ENCODE measurements at places on chromosomes 3 and 15.
A peak's percentile ranks its signal among the peaks of the same experiment; 100 is the strongest.

GRCh38 chr3:46546896-46547440 lies 19.1 kb downstream of the LRRC2 start:
- DNase-seq: no peak

DNA sequence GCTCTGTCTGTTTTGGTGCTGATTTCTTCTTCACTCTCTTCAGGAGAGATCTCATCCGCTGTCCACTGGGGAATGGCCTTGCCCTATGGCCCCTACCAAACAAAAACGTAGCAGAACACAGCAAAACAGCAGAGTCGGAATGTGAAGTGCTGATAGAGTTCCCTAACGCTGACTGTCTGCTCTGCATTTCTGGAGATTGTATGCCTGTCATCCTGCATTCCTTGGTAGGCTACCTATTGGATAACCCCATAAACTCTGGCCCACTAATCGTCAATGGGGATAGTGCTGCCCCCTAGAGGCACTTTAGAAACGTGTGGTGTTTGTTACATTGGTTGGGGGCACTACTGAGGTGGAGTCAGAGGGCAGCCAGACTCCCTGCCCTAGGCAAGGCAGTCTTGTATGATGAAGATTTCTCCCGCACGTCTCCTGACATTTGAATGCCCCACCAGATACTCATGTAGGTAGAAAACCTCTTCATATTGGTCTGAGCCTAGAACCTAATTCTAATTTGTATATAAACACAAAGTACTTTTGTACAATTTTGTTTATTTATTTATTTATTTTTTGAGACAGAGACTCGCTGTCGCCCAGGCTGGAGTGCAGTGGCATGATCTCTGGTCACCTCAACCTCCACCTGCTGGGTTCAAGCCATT lies 15.6 kb upstream of the MAGEF1 start:
- DNase-seq: no peak

DNA sequence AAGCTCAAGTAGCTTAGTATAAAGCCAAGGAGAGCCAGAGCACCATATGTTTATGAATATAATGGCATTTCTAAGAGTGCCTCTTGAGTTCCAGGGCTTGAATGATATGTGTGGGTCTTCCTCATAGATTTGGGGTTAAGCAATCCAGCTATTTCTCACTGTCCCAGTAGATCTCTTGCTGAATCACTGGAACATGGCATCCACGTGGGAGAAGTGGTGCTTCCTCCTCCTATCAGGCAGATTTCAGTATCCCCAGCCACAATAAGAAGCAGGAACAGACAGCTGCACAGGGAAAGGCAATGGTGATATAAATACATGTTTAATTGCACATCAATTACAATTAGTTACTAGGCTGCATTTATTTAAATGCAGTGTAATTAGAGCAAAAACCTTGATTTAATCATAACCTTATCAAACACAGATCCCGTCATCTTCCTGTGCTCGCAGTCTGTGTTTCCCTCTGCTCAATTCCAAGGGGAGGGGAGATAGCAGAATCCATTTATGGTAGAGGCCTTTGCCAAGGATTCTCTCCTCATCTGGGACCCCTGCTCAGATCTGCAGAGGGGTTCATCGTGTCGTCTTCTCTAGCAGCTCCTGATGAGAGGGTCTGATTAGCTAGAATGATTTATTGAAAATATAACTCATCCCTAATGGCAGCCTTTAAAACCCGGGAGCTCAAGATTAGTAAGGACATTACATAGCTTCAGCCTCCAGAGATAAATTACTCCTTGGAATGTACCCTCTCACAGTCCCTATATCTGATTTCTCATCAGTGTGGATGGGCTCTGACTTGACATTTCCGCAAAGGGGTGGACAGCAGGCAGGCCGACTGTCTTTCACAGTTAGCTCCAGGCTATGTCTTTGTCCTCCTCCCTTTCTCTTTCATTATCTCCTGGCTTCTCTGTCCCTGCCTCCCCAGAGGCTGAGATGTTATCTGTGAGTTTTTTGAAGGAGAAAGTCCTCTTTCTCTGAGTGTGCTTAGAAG lies 775.9 kb downstream of the AGBL1 start:
- no peak for DNase-seq

DNA sequence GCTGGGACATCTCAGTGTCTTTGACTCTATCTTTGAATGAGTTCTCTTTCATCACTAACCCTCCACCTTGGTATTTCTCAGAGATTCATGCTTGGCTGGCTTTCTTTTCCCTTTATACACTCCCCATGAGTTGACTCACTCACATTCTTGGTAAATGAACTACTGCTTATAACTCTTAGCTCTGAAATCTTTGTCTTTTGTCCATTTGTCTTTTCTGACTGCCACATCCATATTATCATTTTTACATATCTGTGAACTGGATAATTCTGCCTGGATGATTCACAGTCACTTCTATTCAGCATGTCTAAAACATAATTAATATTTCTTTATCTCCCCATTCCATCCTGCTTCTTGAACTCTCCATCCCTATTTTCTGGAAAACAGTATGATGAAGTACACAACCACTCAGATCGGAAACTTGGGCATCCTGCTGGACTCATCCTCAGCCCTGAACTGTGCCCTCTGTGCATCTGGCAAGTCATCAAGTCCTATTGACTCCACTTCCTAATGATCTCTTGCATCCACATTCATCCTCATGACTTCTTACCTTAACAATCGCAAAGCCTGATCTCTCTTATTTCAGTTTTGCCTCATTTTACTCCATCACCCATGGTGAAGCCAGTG lies 66.9 kb downstream of the KCNAB1 start:
- DNase-seq: no peak

- DNase-seq: peak; percentile 56
Measured at GRCh38 chr15:60961541-60962485, 267.3 kb downstream of the RORA start.

- DNase-seq: no peak
Measured at GRCh38 chr3:147200545-147200944, 205.8 kb downstream of the ZIC4 start.

DNA sequence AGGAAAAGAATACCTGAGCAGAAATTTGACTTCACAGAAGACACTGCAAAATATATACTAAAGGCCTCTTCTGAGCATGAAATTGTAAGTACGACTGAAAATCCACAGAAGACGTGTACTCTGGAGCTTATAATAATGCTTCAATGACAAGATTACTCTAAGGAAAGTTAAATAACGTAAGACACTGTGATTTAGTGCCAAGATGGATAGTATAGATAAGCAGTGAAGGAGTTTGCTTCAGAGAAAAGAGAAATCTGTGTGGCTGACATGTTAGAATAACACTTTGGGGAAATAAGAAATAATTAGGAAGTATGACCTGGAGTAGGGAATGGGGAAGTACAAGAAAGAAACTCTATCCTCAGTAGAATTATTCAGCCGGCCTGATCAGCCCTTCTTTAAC lies 28.9 kb downstream of the ALDH1A2 start:
- no peak for DNase-seq

GRCh38 chr3:180594631-180595558 lies 7.1 kb upstream of the TTC14 start:
- peak; percentile 81 for DNase-seq

DNA sequence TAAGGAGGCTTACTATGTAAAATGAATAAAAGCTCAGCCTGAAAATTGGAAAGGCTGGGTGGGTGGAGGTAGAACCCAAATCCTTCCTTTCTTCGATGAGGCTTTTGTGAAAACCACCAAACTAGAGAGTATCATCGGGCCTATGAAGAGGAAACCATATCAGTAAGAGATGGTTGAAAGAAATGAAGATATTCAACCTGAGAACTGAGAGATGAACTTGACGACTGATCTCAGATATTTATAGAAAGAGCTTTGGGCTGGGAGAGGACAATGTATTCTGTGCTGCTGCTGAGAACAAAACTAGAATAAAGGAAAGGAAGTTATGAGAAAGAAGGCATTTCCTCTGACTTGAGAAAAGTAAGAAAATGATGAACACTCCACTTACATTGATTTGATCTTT lies 236.6 kb downstream of the KCNH8 start:
- no peak for DNase-seq

GRCh38 chr3:6601374-6601773 lies 259.5 kb upstream of the GRM7 start:
- DNase-seq: no peak

DNA sequence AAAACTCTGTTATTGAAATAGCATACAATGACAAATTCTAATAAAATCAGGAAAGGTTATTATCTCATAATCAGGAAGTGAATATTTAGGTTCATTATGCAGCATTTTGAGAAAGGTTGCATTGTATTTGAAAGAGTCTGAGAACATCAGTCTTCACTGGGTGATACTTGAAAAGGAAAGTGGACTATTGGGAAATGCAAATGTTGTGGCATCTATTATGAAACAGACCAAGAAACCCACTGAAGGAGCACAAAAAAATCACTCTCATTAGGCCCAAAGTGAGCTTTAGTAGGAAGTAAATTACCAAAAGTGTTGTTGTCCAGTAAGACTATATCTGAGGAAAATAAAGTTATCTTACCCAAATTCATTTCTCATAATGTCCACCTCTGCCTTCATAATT lies 90.8 kb downstream of the ZPLD1 start:
- no peak for DNase-seq

- peak; percentile 46 for DNase-seq
Measured at GRCh38 chr15:42133886-42134502, 22.4 kb downstream of the PLA2G4F start.

- DNase-seq: no peak
Measured at GRCh38 chr3:42692667-42693529, 7.6 kb downstream of the KLHL40 start.

GRCh38 chr3:31218082-31218481 lies 314.6 kb upstream of the STT3B start:
- DNase-seq: no peak

DNA sequence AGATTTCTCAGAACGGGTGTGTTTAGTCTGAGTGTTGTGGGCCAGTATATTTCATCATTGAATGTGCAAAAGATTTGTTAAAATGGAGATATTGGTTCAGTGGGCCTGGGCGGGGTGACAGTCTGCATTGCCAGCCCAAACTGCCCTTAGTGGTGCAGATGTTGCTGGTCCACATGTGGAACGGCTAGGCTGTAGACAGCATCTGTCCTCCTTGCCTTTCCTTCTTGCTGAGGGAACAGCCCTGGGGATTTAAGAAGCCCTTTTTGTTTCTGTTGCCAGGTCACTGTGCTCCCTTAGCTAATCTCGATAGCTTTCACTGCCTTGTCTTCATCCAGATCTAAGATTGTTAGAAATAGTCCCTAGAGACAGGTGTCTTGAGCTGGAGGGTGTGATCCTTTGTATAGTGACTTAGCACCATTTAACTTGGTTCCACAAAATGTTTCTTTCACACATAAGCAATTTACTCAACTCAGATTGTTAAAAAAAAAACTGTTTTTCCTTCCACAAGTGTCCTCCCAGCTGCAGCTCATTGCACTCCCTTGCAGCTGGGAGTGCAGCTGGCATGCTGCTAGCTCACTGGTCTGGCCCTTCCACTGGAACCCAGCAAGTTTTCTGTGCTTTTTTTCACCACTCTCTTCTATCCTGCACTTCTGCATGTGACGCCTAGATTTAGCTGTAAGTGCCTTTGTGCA lies 37.5 kb downstream of the GAP43 start:
- DNase-seq: peak; percentile 69

GRCh38 chr3:76470285-76470684 lies 569.6 kb upstream of the ROBO2 start:
- DNase-seq: no peak

GRCh38 chr3:125143538-125143937 lies 69.0 kb downstream of the SLC12A8 start:
- no peak for DNase-seq

DNA sequence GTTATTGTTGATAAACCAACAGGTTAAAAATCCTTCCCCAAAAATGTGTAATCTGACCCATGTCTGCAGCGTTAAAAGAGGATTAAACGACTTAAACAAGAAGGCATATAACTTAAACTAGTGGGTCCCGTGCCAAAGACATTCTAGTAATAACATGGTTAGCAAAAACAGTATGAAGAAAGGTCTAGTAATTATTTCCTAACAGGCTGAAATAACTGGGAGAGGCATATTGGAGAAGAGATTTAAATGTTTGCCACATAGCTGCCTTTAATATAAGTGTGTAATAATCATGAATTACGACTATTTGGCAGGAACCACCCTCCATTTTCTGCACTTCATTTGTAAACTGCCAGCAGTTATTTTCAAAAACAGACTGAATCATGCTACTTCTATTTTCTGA lies 67.7 kb upstream of the CSPG5 start:
- no peak for DNase-seq

DNA sequence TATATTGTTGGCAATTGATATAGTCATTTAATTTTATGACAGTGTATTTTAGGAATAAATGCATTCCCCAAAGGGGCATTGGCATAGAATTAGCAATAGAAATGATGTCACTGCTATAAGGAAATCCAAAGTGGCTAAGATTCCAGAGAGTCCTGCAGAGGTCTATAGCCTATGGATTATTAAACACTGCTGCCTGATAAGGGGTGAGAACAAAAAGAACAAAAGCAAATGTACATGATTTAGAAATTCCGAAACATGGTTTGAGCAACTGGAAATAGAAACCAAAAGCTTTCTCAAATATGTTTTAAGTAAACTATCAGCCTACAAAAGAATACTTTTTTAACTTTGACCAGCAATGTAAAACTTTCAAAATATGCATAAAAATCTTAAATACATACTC lies 280.1 kb upstream of the RASGRP1 start:
- DNase-seq: no peak

GRCh38 chr15:69561071-69561784 lies 108.6 kb downstream of the RPLP1 start:
- DNase-seq: no peak

GRCh38 chr3:150528354-150528797 lies 17.9 kb downstream of the SERP1 start:
- peak; percentile 38 for DNase-seq

GRCh38 chr3:35640190-35641165 lies 1.2 kb downstream of the ARPP21 start:
- DNase-seq: no peak

- DNase-seq: no peak
Measured at GRCh38 chr3:101271728-101272127, 48.6 kb downstream of the IMPG2 start.

- DNase-seq: no peak
Measured at GRCh38 chr3:120625159-120625586, 29.0 kb downstream of the NDUFB4 start.

DNA sequence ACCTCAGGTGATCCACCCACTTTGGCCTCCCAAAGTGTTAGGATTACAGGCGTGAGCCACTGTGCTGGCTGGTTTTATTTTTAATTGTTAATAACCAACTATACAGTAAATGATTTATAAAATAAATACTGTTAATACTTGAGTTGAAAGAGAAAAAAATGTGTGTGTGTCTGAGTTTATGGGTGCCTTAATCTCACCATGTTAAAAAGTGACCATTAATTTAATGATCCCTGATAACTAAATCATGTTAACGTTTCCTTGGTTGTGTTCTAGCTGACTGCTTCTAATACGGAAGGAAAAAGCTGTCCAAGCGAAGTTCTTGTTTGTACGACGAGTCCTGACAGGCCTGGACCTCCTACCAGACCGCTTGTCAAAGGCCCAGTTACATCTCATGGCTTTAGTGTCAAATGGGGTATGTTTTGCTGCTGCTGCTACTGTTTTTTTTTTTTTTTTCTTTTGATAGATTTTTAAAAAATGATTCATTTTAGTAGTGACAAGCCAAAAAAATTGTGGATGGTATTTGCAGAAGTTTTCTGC lies 113.5 kb downstream of the GHSR start:
- peak; percentile 20 for DNase-seq

Measured in NCI-H2171 treated with DMSO at 0.1 percent for 48 hours (cell line).